ENCODE measurements at places on chromosomes 16 and 17. TPM values are rescaled to one million over a fixed set of nuclear protein-coding genes. Genes with fewer than 3 reads are reported as not detected.

The SLFN5 gene
- 17.9 TPM for total RNA-seq

The TMEM101 gene
- 39.3 TPM for total RNA-seq

The SCN4A gene
- total RNA-seq = under 0.01 TPM

The HAGH gene
- 89.5 TPM for total RNA-seq

The PERCC1 gene
- total RNA-seq = not detected
